Karpas-422 (cell line): ENCODE measurements at places on chromosomes 2 and 18. TPM values are rescaled to one million over a fixed set of nuclear protein-coding genes. Genes with fewer than 3 reads are reported as not detected.

The RGPD5 gene
- 11.4 and 58.4 TPM in 2 replicates for total RNA-seq

The FTCDNL1 gene
- 0.94 and 1.9 TPM in 2 replicates for total RNA-seq

The LGALSL gene
- 2.9 and 10.8 TPM in 2 replicates for total RNA-seq

The M1AP gene
- 0.11 TPM in 1 of 2 replicates, not detected in the other for total RNA-seq

The NCKAP5 gene
- not detected in 2 replicates for total RNA-seq

The EPB41L3 gene
- total RNA-seq = not detected in 2 replicates

The HOXD11 gene
- total RNA-seq = not detected in 2 replicates

The RAMP1 gene
- not detected in 2 replicates for total RNA-seq

The DTNA gene
- total RNA-seq = not detected in 2 replicates

DNA sequence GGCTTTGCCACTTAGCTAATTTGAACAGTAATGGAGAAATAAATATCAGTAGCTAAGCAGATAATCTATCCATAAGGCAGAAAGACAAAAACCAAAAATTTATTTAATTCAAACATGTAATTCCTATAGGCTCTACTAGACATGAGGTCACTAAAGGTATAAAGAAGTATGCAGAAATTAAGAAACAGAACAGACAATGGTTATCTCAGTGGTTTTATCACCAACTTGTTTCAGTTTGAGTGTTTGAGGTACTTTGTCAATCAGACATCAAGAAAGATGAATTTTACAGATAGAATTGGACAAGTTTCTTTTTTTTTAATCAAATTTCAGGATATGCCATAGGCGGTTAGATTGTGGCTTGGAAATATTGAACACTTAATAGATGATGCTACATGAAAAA, 67.4 kb upstream of the ZEB2 start:
- H3K36me3 ChIP-seq = no peaks in the 10 kb centered on the region
- DNase-seq = no peak

DNA sequence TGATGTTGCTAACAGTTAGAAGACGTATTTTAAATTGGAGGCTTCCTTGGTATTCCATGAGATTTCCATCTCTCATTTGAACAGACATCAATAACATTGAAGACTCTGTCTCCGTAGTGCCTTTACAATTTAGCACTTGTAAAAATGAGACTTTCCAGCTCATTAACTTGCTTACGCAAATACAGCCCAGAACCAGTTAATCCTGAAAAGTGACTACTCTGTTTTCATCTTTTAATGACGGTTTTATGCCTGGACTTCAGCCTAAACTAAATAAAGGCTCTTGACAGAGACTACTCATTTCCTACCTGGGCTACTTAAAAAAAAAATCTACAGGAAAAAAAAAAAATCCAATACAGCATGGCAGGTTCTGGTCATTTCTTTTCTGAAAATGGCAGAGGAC, 148.6 kb downstream of the LRATD1 start:
- H3K36me3 ChIP-seq = no peaks in the 10 kb centered on the region
- no peak overlapping the region for H3K27ac ChIP-seq
- no peaks in the 10 kb centered on the region for H3K27me3 ChIP-seq
- H3K4me1 ChIP-seq = no peaks in the 10 kb centered on the region
- DNase-seq = no peak

GRCh38 chr2:152874955-152875354, 156.5 kb downstream of the ARL6IP6 start:
- no peak overlapping the region for H3K27ac ChIP-seq
- H3K4me1 ChIP-seq = no peaks in the 10 kb centered on the region
- DNase-seq = no peak
- no peak overlapping the region for H3K4me3 ChIP-seq
- H3K27me3 ChIP-seq = no peaks in the 10 kb centered on the region

DNA sequence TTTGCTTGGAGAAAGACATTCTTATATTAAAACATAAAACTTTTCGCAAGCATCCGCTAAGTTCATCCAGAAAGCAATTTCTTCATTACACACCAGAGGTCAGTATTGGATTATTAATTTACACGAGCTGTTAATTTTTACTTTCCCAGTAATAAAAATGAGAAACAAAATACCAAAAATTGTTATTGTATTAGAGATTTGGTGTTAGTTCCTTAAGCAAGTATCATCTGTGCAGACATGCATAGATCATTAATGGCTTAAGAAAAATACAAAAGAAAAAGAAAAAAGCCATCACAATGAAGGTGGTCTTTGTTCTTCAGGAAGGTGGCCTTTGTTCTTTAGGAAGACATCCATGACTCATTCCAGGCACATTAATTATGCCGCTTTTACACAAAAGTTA, 53.6 kb upstream of the HNMT start:
- H3K4me3 ChIP-seq = no peak overlapping the region
- H3K4me1 ChIP-seq = no peaks in the 10 kb centered on the region
- H3K36me3 ChIP-seq = no peaks in the 10 kb centered on the region

- H3K4me3 ChIP-seq = no peak overlapping the region
- no peak overlapping the region for H3K27ac ChIP-seq
- H3K4me1 ChIP-seq = no peaks in the 10 kb centered on the region
- DNase-seq = no peak
Observed at GRCh38 chr2:222563106-222563718, 92.7 kb downstream of the FARSB start.

GRCh38 chr2:200379481-200380090, 73.1 kb downstream of the SPATS2L start:
- H3K36me3 ChIP-seq = no peaks in the 10 kb centered on the region
- no peak overlapping the region for H3K27ac ChIP-seq
- peaks cover 37% of the 10 kb centered on the region for H3K4me1 ChIP-seq
- no peak for DNase-seq

DNA sequence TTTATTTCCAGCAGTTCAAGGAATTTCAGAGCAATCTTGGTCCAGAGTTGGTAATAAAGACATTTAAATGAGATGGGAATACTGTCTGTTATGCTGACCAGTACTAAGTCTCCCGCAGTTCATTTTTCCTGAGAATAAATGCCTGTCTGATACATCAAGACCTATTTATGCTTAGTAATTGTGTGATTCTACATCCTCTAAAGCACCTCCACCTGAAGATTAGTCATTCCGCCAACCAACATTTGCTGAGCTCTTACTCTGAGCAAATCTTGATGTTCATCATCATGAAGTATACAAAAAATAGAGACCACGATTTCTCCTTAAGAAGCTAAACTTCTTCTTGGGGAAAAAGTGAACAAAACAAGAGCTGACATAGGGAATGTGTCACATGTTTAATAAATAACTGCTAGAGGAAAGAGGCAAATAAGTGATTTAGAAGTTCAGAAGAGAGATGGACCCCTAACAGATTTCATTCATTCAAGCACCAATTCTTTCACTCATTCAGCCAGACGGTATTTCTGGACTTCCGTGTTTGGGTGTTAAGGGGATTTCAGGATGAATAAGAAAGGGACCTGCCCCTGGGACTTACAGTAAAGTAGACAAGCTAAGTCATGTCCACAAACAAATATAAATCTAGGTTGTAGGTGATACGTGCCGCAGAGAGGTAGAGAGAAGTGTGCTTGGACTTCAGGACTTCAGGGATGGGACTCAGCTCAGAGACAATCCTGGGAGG, 34.2 kb upstream of the PPP4R1 start:
- no peaks in the 10 kb centered on the region for H3K4me1 ChIP-seq
- H3K27ac ChIP-seq = no peak overlapping the region
- H3K27me3 ChIP-seq = no peaks in the 10 kb centered on the region
- no peak overlapping the region for H3K4me3 ChIP-seq
- H3K36me3 ChIP-seq = no peaks in the 10 kb centered on the region
- DNase-seq = peak; percentile 23

- no peaks in the 10 kb centered on the region for H3K4me1 ChIP-seq
- no peak for DNase-seq
- H3K27me3 ChIP-seq = no peaks in the 10 kb centered on the region
- H3K36me3 ChIP-seq = no peaks in the 10 kb centered on the region
Observed at GRCh38 chr2:56522605-56523089, 338.9 kb downstream of the CCDC85A start.

GRCh38 chr2:206160125-206160806, 571 bp downstream of the EEF1B2 start:
- H3K4me1 ChIP-seq = peaks cover 29% of the 10 kb centered on the region
- H3K36me3 ChIP-seq = peaks cover 41% of the 10 kb centered on the region
- no peaks in the 10 kb centered on the region for H3K27me3 ChIP-seq
- peak overlapping the region; percentile 75 for H3K4me3 ChIP-seq
- H3K27ac ChIP-seq = peak overlapping the region; percentile 81

GRCh38 chr2:139963863-139964355, 1183.7 kb upstream of the NXPH2 start:
- H3K36me3 ChIP-seq = no peaks in the 10 kb centered on the region
- no peak overlapping the region for H3K4me3 ChIP-seq
- H3K4me1 ChIP-seq = no peaks in the 10 kb centered on the region
- no peak overlapping the region for H3K27ac ChIP-seq

- no peaks in the 10 kb centered on the region for H3K27me3 ChIP-seq
- H3K36me3 ChIP-seq = no peaks in the 10 kb centered on the region
- DNase-seq = no peak
- no peak overlapping the region for H3K4me3 ChIP-seq
- H3K27ac ChIP-seq = no peak overlapping the region
Observed at GRCh38 chr2:226726546-226726945, 73.1 kb downstream of the IRS1 start.

- H3K27ac ChIP-seq = no peak overlapping the region
- H3K36me3 ChIP-seq = peaks cover 77% of the 10 kb centered on the region
- DNase-seq = peak; percentile 90
Observed at GRCh38 chr2:74876081-74876886, 42.4 kb downstream of the HK2 start.

DNA sequence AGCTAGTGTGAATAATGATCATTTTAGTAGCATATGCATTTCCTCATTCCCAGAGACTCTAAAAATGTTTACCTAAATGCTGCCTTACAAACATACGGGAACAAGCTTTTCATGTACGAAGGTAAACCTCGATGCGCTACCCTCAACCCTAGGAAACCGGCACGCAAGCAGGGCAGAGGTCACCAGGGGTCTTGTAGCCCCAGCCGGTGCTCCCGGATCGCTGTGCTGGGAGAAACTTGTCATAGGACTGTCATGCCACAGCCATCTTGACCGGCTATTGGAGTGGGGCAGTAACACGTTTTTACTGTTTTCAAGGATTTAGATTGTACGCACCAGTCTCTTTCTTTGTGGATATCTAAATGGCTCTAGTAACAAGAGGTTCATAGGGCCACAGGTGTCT, 34.8 kb upstream of the NFATC1 start:
- no peak overlapping the region for H3K27ac ChIP-seq
- peaks cover 26% of the 10 kb centered on the region for H3K4me1 ChIP-seq
- DNase-seq = no peak
- no peaks in the 10 kb centered on the region for H3K27me3 ChIP-seq
- peaks cover 49% of the 10 kb centered on the region; the same call in 1 of the 2 replicates for H3K36me3 ChIP-seq

- H3K4me3 ChIP-seq = no peak overlapping the region
- no peaks in the 10 kb centered on the region for H3K36me3 ChIP-seq
- no peaks in the 10 kb centered on the region for H3K27me3 ChIP-seq
- no peak for DNase-seq
- H3K27ac ChIP-seq = no peak overlapping the region
- no peaks in the 10 kb centered on the region for H3K4me1 ChIP-seq
Observed at GRCh38 chr2:216545359-216545758, 46.7 kb downstream of the RPL37A start.

DNA sequence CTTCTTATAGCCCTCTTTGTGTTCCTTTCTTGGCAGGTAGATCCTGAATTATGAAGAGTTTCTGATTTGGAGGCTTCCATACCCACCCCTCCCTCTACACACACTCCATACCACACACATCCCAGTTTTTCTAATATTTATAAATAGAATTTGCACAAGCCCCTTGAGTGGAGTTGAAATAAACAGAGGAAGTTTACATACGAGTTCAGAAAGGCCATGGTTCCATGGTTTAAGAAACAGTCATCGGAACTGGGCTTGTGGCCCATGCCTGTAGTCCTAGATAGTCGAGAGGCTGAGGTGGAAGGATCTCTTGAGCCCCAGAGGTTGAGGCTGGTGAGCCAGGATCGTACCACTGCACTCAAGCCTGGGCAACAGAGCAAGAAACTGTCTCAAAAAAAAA, 62.7 kb upstream of the TANC1 start:
- no peak overlapping the region for H3K4me3 ChIP-seq
- no peaks in the 10 kb centered on the region for H3K27me3 ChIP-seq
- no peak overlapping the region for H3K27ac ChIP-seq
- no peaks in the 10 kb centered on the region for H3K4me1 ChIP-seq

- no peak overlapping the region for H3K4me3 ChIP-seq
- peak overlapping the region; percentile 26; the same call in 1 of the 2 replicates for H3K27ac ChIP-seq
- peaks cover 19% of the 10 kb centered on the region for H3K4me1 ChIP-seq
- no peaks in the 10 kb centered on the region for H3K27me3 ChIP-seq
- H3K36me3 ChIP-seq = no peaks in the 10 kb centered on the region
- peak; percentile 49 for DNase-seq
Observed at GRCh38 chr2:203361495-203361894, 33.3 kb downstream of the ABI2 start.

DNA sequence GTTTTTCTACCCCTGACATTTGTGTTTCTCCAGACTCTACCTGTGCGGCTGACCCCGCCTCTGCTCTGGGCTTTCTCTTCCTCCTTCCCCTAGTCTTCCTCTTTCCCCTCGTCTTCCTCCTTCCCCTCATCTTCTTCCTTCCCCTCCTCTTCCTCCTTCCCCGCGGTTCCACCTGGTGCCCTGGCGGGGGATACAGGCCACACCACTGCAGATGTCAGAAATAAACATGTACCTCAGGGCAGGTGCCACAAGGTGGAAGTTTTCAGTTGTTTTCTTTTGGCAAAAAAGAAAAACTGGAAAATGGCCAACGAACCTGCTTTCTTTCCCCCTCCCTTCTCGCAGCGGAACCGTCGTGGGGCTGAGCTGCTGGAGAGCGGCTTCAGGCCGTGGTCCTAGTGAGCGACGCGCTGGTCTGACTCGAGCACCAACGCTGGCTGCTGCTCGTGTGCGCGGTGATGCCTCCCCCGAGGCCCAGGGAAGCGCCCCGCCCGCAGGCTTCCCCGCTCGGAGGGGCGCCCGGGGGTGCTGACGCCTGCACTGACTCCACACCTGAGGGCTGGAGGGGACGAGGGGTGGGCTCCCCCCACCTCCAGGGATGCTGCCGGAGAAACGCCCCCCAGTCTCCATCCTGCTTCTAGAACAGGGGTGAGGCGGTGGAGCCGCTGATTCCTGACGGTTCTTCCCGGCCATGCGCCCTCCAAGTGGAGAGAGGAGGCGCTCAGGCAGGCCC, 83.7 kb upstream of the ZNF516 start:
- no peak overlapping the region for H3K27ac ChIP-seq
- DNase-seq = no peak
- no peak overlapping the region for H3K4me3 ChIP-seq

DNA sequence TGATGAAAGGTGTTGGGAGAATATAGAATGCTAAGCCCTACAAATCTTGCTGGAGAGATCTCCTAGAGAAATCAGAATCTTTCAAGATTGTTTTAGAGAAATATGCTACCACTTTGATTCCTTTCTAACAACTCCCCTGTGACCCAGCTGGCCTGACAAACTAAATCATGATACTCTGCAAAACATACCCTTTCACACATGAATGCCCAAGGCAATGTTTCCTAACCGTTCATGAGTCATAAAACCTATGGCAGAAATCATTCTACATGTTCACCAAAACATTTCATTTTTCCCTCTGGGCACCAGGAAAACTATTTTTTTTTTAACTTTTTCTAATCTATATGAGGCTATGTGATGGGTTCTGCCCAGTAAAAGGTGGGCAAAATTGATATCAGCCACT, 77.8 kb upstream of the SETBP1 start:
- DNase-seq = no peak
- no peaks in the 10 kb centered on the region for H3K36me3 ChIP-seq
- no peak overlapping the region for H3K4me3 ChIP-seq
- H3K4me1 ChIP-seq = no peaks in the 10 kb centered on the region
- no peak overlapping the region for H3K27ac ChIP-seq
- H3K27me3 ChIP-seq = no peaks in the 10 kb centered on the region
